GM18507 (cell line): ENCODE measurements at places on chromosomes 16 and 17.

- DNase-seq: no peak
Observed at GRCh38 chr17:68572138-68572842, 28.9 kb downstream of the FAM20A start.

DNA sequence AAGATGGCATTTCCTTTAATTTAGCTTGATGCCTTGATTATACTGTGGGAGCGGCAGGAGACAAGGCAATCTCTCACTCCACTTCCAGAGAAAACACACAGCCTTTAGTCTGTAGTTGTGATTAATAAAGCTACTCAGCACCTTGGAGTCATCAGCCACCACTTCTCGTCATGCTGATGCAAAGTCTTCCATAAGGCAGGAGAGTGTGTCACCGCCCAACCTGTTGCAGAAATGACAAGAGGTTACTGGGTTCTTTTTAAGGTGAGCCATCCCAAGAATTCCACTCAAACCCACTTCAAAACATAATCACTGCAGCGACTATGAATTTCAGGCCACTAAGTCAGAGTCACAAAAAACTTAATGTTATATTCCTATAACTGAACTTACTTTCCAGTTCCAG is 223.9 kb upstream of the TOX3 start:
- no peak for DNase-seq

- DNase-seq: no peak
Observed at GRCh38 chr17:80832266-80832676, 159.4 kb upstream of the CHMP6 start.

GRCh38 chr17:66399441-66399840 is 97.0 kb downstream of the PRKCA start:
- DNase-seq: no peak

GRCh38 chr17:48368352-48368908 is 61.6 kb downstream of the SKAP1 start:
- DNase-seq: no peak
